ENCODE measurements at places on chromosomes 3 and 15.

- DNase-seq, result no peak
Measured at GRCh38 chr3:72247645-72248388, 462.9 kb upstream of the PROK2 start.

GRCh38 chr3:9859530-9860025, 15.8 kb upstream of the RPUSD3 start:
- DNase-seq, result no peak

GRCh38 chr3:148026009-148026588, 616.9 kb downstream of the ZIC1 start:
- DNase-seq, result no peak

DNA sequence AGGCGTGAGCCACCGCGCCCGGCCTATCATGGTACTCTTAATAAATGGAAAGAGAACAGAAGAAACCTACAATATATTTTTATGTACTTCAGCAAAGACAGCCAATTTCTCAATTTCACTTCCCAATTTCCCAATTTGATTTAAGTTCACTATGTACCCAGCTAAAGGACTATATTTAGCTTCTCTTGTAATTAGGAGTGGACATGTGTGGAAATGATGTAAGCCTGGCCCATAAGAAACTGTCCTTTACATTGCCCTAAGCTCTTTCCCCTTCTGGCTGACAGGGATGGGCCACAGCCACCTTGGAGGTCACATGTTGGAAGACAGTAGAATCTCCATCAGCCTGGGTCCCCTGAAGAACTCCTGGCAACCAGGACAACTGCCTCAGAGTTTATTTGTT, 6.2 kb downstream of the TMEM39A start:
- DNase-seq, result no peak
